ENCODE measurements at places on chromosomes 2 and 18.

- DNase-seq, result no peak
Measured at GRCh38 chr2:186887107-186888090, 38.4 kb upstream of the ZSWIM2 start.

DNA sequence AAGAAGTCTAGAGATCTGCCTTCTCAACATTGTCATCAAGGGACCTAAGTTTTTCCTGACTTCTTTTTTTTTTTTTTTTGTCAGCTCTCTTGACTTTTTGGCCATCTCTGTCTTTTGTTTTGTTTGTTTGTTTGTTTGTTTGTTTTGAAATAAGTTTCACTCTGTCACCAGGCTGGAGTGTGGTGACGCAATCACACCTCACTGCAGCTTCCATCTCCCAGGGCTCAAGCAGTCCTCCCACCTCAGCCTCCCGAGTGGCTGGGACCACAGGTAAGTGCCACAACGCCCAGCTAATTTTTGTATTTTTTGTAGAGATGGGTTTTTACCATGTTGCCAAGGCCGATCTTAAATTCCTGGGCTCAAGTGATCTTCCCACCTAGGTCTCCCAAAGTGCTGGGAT is 5.6 kb upstream of the PUS10 start:
- no peak for DNase-seq

DNA sequence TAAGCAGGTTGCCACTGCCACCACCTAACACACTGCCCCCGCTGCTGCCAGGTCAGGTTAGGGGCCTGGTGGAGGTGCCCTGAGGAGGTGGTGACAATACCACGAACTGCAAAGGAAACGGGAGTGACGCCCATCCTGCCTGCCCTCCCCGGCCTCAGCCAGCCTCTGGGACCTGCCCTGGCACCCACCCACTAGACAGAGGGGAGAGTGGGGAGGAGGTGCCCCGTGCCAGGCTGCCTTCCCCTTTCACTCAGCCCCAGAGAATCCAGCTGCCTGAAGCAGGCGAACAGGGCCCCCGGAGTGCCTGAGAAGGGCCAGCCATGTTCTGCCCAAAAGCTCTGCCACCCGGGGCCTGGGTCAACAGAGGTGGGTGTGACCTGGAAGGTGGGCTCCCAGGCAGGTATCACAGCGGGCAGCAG is 44.5 kb upstream of the FOSL2 start:
- no peak for DNase-seq

- no peak for DNase-seq
Measured at GRCh38 chr2:162037028-162037795, 36.8 kb downstream of the DPP4 start.

DNA sequence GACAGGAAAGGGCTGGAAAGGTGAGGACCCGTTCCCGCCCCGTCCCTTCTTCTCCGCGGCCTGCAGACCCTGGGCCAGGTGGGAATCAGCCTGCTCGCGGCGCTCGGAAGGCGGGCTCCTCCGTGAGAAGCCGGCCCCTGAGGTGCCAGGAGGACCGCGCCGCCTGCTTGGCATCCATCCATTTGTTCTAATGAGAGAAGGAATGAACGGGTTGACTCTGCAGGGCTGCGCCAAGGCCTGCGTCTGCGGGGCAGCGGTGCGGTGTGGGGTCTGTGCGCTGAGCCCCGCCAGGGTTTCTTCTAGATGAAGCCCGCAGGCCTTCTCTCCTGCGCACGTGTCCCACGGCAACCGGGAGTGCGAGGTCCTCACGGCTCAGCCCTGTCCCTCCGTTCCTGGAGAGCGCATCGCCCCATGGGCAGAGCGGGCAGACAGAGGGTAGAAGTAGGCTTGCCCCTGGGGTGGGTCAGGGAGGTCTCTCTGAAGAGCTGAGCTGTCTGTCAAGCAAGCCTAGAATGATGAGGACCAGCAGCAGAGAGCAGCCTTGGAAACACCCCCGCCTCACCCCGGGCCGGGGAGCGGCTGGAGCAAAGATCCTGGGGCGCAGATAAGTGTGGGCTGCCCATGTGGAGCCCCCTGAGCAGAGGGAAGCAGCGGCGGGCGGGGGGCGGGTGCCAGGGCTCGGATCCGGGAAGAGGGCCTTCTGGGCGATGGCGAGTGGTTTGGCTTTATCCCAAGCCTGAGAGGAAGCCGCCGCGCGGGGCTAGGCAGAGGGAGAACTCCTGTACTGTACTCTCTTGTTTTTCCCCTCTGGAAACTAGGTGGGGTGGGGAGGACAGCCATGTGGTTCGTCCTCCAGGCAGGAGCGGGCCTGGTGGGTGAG is 27.9 kb upstream of the HS6ST1 start:
- no peak for DNase-seq

DNA sequence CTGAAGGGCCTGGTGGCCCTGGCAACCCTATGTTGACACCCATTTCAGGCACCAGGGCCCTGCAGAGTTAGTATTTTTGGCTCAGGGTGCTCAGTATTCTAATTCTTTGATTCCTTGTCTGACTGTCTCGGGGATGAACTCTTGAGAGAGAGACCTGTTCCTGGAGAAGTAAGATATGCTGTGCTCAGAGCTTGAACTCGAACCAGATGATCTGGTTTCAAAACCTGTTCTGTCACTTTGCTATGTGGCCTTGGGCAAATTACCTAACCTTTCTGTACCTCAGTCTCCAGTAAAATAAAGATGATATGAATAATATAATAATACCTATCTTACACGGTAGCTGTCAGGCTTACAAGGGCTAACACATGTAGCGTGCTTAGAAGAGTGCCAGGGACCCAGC is 294.2 kb downstream of the DYSF start:
- DNase-seq, result no peak

DNA sequence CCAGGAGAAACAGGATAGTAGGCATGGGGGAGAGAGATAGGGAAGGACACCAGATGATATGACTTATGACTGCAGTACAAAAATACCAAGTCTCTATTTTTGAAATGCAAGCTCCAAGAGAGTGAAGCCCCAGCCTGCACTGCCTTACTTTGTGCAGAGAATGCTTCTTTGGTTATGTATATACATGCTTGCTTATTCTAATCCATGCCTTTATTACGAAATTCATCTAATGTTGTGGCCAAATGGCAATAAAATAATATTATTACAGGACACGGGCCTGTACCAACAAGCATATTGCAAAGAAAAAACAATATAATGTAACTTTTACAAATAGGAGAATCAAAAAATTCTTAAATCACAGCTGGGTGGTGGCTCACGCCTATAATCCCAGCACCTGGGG is 110.8 kb downstream of the BCL11A start:
- no peak for DNase-seq

DNA sequence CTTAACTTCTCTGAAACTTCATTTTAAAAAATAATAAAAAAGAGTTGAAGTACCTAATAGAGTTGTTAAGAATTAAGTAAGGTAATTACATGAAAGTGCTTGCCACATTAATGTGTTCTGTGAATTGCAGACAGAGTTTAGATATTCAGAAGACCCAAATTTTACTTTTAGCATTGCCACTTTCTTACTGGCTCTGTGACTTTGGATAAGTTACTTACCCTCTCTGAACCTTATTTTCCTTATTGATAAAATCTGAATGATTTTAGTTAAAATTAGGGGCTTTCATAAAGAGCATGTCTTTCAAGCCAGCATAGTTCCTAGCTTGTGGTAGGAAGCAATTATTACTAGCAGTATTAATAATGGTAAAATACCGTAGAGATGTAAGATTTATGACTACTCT is 101.2 kb upstream of the CREB1 start:
- DNase-seq, result no peak

- DNase-seq, result no peak
Measured at GRCh38 chr18:3340682-3341097, 78.8 kb downstream of the MYL12B start.

- peak; percentile 11 for DNase-seq
Measured at GRCh38 chr18:50218432-50219197, 23.7 kb upstream of the MYO5B start.

DNA sequence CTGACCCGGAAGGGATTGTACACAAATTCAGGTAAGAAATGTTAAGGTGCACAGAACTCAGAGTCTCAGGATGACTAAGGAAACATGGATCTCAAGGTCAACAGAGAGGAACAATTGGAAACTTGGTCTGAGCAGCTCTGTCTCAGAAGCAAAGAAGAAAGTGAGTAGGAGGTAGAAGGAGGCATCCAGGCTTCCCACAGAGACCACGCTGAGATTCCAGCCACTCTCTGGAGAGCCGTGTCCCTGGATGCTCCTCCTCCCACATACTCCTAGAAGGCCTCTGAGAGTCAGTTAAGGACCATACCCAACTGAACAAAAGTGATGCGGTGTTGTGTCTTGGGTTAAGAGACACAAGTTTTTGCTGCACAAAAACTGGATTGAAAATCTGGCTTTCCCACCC is 8.6 kb upstream of the PLB1 start:
- no peak for DNase-seq

DNA sequence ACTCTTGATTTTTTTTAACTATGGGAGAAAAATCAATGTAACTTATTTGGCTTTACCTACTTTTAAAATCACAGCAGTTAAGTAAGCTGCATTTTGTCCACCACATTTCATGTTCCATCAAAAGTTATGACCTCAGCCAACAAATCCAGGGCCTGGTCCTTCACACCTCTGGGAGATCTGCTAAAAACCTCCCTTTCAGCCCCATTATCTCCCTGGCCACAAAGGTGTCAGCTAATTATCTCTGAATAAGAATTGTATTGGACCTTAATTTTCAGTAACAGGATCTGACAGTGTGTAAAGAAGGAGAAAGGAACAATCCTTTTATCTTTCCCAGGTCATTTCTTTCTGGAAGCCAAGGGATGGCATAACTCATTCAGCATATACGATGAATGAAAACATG is 359.3 kb downstream of the TMEM182 start:
- no peak for DNase-seq

DNA sequence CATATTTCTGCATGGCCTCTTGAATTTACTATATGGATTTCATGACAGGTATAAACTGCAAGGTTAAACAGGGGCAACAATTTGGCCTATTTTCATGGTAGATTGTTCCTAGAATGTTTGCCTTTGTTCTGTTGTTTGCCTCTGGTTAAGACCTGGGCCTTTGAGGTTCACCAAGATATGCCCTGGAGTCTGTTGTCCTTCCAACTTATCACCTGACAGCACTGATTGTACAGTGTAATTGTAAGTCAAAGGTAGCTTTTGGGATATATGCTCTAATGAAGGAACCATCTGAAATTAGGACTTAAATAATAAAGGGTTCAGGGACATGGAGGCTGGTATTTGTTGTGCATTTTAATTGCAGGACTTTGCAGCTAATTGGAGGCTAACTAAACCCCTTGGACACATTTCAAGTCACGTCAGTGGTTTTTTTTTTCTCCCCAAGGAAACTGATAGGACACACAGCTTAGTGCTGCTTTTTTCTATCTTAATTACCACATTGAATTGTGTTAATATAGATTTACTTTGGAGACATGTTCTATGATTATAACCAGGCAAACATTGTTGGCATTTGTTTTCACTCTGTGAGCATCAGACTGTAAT is 771.2 kb upstream of the LINC00305 start:
- DNase-seq, result no peak

GRCh38 chr18:76847916-76848315 is 25.6 kb downstream of the ZNF236 start:
- no peak for DNase-seq

- DNase-seq, result no peak
Measured at GRCh38 chr2:64035072-64035942, 16.1 kb upstream of the VPS54 start.

DNA sequence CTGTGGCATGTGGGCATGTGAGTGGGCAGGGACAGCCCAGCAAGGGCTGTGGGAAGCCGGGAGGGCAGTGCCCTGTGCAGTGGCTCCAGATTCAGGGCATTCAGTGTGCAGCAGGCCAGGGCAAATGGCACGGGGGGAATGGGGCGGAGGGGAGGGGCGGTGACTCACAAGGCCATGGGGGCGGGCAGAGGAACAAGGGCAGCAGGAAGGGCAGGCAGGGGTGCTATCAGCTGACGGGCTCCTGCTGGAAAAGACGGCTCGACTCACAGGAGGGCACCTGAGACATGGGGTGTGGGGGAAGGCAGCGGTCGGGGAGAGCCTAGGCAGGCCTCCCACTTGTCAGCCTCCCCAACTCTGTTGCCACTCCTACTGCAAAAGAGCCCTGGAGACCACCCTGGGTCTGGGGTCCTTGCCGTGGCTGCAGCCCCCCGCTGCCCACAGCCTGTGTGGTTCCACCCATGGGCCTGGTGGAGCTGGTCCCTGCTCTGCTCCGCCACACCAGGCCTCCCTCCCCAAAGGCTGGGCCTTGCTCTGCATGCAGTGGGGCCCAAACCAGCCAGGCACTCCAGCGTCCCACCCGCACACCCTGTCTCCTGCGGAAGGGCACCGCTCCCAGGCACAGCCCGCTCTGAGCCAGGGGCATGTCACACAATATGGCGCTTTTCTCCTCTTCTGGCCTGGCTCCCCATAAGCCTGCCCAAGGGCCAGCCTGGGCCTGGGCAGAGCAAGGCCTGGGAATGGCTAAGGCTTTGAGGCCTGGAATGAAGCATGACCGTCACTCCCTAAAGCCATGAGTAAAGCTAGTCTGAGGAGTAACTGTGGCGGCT is 25.9 kb downstream of the HS6ST1 start:
- no peak for DNase-seq

DNA sequence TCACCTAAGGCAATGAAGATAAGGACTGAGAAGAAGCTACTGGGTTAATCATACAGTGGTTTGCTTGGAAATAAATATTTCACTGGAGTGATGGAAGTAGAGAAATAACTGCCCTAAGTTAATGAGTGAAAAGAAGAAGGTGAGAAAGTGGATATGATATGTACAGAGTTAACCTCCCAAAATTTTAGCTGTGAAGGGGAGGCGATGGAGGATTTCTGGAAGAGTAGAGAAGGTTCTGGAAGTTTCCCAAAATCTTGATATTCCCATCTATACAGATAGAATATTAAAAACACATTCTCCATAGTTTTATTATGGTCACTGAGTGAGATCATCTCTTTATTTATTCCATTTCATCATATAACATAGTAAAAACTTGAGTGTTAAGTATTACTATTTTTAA is 296.6 kb upstream of the RGPD4 start:
- no peak for DNase-seq

DNA sequence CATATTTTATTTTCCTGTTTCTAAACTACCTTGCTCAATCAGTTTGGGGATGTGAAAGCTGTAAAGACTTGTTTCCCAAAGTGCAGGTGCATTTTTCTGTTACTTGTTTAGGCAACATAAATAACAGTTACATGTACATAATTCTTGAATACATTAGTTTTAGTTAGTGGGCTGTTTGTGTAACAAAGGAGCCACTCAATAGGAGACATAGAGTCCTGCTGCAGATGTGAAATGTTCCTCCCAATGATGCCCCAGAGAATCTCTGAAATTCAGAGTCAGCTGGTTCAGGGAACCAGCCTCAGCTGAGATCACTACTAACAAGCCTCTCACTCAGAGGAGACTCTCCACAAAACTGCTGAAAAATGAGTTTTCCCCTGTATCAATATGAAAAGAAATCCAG is 91.5 kb upstream of the TWSG1 start:
- DNase-seq, result no peak

GRCh38 chr2:196584903-196585302 is 54.6 kb upstream of the CCDC150 start:
- DNase-seq, result no peak
